Activated T-cell treated with anti-CD3 and anti-CD28 coated beads, Interleukin-2, amount 50 U/mL, for 72 hours (primary cell): ENCODE measurements at places on chromosomes 11 and 22. TPM values are rescaled to one million over a fixed set of nuclear protein-coding genes. Genes with fewer than 3 reads are reported as not detected.

GRCh38 chr11:116641561-116642045 lies 131.2 kb downstream of the BUD13 start:
- H3K27ac ChIP-seq = no peak overlapping the region
- H3K4me3 ChIP-seq = no peak overlapping the region
- no peaks in the 10 kb centered on the region for H3K4me1 ChIP-seq
- H3K36me3 ChIP-seq = no peaks in the 10 kb centered on the region

DNA sequence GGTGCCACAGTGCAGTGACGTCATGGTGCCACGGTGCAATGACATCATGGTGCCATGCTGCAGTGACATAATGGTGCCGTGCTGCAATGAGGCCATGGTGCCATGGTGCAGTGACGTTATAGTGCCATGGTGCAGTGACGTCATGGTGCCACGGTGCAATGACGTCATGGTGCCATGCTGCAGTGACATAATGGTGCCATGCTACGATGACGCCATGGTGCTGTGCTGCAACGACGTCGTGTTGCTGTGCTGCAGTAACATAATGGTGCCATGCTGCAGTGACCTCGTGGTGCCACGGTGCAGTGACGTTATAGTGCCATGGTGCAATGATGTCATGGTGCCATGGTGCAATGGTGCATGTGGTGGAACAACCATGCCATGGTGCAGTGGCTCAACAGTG lies 45.3 kb downstream of the DHCR7 start:
- DNase-seq = no peak
- H3K27ac ChIP-seq = no peak overlapping the region
- no peaks in the 10 kb centered on the region for H3K4me1 ChIP-seq

CASP12 gene
- total RNA-seq = not detected

DNA sequence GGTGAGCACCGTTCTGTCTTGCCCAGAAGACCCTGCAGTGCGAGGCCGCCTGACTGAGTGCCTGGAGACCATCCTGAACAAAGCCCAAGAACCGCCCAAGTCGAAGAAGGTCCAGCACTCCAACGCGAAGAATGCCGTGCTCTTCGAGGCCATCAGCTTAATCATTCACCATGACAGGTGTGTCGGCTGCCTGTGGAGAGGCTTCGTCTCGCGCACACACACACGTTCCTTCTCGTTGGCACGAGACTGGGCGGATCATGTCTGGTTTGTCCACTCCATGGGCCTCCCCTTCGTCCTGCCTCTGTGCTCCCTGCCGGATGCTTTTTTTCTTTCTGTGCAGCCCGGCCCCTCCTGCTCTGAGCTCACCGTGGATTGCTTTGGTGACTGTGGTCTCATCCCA lies 51.1 kb downstream of the MUC6 start:
- no peaks in the 10 kb centered on the region for H3K27me3 ChIP-seq
- DNase-seq = no peak
- H3K4me1 ChIP-seq = no peaks in the 10 kb centered on the region
- no peak overlapping the region for H3K27ac ChIP-seq
- H3K4me3 ChIP-seq = no peak overlapping the region

DNA sequence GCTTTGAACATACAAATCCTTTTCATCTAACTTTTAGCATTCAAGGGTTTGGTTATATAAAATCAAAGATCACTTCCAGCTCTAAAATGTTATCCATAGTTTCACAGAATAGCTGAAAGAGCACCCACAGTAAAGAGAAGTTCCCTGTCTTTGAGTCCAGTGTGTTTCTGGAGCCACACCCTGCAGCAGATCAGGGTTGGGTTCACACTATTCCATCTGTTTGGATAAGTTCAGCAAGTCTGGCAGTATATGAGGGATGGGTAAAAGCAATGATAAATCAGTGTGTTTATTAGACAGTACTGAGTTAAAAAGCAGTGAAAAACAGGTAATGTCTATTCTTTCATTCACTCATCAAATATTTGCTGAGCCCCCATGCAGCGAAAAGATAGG lies 135.8 kb upstream of the PITPNB start:
- no peak overlapping the region for H3K27ac ChIP-seq
- H3K36me3 ChIP-seq = no peaks in the 10 kb centered on the region
- H3K4me3 ChIP-seq = no peak overlapping the region
- H3K27me3 ChIP-seq = no peaks in the 10 kb centered on the region
- DNase-seq = no peak

DNA sequence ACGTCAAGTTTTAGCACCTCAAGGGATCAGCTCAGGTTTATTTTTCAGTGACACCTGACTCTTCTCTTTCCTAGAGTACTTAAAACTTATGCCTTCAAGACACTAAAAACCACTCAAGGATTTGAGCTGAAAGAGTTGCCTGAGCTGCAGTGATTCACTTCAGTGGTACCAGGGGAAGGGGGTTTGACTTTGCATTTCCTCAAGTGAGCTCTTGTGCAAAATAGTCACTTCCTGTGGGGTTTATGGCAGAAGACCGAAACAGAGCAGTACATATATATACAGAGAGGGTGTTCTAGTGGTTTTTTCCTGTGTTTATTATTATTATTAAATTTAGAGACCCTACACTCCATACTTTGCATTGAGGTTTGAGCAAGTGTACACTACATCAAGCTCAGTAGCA lies 60.7 kb downstream of the DBX1 start:
- peak; percentile 11 for DNase-seq
- H3K27ac ChIP-seq = no peak overlapping the region
- H3K36me3 ChIP-seq = no peaks in the 10 kb centered on the region
- H3K4me3 ChIP-seq = no peak overlapping the region
- peaks cover 6% of the 10 kb centered on the region for H3K27me3 ChIP-seq
- peaks cover 22% of the 10 kb centered on the region for H3K4me1 ChIP-seq

SCGB1A1 gene
- not detected for total RNA-seq

DNA sequence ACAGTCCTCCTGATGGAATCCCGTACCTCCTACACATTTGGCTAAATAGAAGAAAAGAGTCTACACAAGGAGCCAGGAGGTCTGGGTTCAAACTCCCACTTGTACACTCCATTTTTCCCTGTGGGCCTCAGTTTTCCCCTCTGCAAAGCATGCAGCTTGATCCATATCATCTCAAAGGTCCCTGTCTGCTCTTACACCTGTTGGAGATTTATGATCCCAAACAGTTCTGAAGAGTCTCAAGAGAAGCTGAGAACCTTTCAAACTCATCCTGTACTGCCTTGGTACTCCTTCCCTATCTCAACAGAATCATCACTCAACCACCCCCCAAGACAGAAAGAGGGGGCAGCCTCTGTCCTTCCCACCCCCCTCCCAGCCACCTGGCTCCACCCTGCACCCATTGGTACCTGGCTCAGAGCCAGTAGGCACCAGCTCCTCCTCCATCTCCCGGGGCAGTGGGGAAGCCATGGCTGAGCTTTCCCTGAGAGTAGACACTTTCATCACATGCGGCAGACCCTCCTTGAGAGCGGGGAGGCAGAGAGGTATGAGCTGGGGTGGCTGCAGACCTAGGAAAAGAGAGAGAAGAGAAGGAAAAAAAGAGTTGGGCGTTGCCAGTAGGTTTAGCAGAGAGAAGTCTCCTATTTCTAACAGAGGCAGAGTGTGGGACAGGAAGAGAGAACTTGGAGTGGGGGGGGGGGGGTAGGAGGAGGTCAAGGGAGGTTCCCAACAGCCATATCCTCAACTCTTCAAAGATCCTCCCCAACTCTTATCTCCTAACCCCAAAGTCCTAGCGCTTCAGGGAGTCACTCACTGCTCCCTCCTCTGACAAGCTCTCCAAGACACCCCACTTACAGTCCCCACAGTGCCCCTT lies 3.1 kb downstream of the TNKS1BP1 start:
- H3K4me3 ChIP-seq = no peak overlapping the region
- peaks cover 36% of the 10 kb centered on the region for H3K4me1 ChIP-seq
- peaks cover 1% of the 10 kb centered on the region for H3K36me3 ChIP-seq
- DNase-seq = no peak
- no peaks in the 10 kb centered on the region for H3K27me3 ChIP-seq

DNA sequence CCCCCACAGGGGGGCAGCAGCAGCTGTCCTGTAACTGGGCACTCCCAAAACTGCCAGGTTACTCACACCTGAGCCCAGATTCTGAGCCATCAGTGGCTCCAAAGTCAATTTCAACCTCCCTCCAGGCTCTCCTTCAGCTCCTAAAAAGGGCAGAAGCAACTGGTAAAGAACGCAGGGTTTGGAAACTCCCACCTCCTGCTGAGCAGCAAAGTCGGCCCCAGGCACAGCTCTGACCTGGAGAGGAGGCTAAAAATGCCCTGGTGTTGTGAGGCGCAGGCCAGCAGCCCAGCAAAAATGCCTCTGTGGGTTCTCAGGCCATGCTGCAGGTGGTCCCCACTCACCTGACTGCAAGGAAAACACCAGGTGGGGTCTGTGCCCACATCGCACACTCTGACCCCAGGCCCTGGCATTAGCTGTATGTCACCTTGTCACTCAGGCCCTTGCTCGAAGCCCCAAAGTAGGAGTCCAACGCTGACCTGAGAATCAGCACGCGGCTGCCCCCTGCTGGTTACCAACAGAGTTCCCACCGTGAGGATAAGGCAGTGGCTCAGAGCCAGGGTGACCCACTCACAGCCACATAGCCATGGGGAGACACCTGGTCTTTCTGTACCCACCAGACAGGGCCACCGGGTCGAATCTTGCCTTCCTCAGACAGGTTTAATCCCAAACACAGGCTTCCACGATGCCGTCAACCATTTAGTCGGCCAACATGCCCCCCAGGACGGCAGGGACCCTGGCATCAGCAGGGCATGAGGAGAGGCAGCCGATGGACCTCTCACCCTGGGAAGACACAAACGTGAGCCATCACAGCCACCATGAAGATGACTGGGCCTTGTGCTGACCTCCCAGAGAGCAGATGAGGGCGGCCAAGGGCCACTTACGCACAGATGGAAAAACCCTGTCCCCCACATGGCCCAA lies 11.1 kb downstream of the POLR3H start:
- no peaks in the 10 kb centered on the region for H3K27me3 ChIP-seq
- no peaks in the 10 kb centered on the region for H3K4me1 ChIP-seq
- H3K4me3 ChIP-seq = no peak overlapping the region
- peak; percentile 77 for DNase-seq
- peak overlapping the region; percentile 72 for H3K27ac ChIP-seq

DNA sequence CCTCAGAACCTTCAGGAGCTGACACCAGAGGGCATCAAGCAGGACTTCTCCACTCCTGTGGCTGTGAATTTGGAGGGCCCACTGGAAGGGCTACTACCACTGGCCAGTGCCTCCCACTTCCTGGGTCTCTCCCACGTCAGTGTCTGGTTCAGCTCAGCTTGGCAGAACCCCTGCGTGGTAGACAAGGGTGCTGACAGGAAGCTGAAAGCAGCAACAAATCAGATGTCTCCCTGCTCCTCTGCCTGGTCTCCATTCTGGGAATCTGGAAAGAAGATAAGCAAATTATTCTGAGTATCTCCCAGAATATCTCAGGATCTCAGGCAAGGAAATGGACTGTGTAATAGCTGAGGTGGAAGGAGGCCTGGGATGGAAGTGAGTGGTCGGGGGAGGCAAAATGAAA lies 61.5 kb downstream of the TMPRSS5 start:
- peaks cover 14% of the 10 kb centered on the region for H3K27me3 ChIP-seq
- no peak for DNase-seq
- H3K4me3 ChIP-seq = no peak overlapping the region
- H3K27ac ChIP-seq = no peak overlapping the region

DNA sequence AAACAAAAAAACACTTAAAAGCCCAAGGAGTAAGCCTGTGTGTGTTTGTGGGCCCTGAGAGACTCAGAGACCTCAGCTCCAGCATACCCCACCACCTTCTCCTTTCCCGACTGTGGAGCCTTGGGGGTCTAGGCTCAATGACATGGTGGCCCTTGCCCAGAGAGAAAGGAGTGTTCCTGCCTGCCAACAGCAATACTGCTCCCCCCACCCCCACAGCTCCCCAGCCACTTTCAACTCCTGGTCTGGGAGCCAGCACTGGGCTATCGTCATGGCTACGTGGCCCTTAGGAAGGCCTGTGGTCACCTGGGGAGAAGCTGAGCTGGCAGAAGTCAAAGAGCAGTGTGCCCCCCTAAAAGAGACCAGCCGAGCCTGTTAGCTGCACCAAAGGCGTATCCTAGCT lies 2.6 kb downstream of the PPP1R14B start:
- peaks cover 40% of the 10 kb centered on the region for H3K4me1 ChIP-seq
- H3K4me3 ChIP-seq = peak overlapping the region; percentile 93
- H3K27ac ChIP-seq = no peak overlapping the region

- no peak for DNase-seq
- peak overlapping the region; percentile 100 for H3K27ac ChIP-seq
- H3K27me3 ChIP-seq = no peaks in the 10 kb centered on the region
- peaks cover 52% of the 10 kb centered on the region for H3K36me3 ChIP-seq
- H3K4me1 ChIP-seq = peaks cover 100% of the 10 kb centered on the region
- H3K4me3 ChIP-seq = peak overlapping the region; percentile 95
Observed at GRCh38 chr11:128465531-128465930, 121.8 kb downstream of the ETS1 start.

TSSK2 gene
- not detected for total RNA-seq

DLG2 gene
- total RNA-seq = 5.3 TPM

GRCh38 chr22:49209452-49210195 lies 618.0 kb downstream of the BRD1 start:
- no peak overlapping the region for H3K27ac ChIP-seq
- no peak overlapping the region for H3K4me3 ChIP-seq
- DNase-seq = no peak
- no peaks in the 10 kb centered on the region for H3K27me3 ChIP-seq

TALDO1 gene
- total RNA-seq = 152 TPM

DNA sequence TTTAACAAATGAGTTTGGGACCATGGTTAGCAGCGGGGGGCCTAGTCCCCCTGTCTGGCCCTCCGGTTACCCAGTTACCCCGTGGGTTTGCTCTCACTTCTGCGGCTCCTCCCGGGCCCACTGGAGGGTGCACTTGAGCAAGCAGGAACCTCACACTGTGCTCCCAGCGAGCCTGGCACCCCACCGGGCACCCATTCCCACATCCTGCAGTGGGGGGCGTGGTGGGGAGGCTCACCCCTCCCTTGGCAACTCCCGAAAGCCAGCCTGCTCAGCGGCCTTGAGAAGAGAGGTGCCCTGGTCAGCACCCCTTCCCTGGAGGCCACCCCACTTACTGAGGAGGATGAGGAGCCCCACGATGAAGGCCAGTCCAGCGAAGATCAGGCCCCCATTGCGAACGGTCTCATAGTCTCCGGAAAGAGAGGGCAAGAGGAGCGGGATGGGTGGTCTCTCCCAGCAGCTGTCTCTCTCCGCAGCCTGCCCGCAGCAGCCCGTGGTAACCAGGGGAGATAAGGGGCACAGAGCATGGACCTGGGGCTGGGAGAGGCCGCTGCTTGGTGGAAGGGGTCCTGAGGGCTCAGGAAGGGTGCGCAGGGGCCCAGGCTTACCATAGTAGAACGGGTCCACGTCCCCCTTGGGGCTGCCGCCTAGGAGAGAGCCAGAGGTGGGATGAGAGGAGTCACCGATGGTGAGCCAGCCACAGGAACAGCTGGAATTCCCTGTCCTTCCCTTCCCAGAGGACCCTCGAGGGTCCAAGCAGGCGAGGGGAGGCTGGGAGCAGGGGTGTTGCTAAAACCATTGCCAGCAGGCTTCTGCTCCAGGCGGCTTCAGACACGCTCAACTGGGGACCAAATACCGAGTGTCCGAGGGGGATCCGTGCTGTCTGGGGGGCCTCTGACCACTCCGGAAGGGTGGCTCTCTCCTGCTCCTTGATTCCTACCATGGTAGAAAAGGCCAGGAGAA lies 2.2 kb downstream of the FXYD2 start:
- peaks cover 67% of the 10 kb centered on the region for H3K4me1 ChIP-seq
- H3K36me3 ChIP-seq = no peaks in the 10 kb centered on the region
- H3K27me3 ChIP-seq = no peaks in the 10 kb centered on the region
- peak overlapping the region; percentile 62 for H3K4me3 ChIP-seq

GRCh38 chr11:34034053-34034452 lies 17.5 kb upstream of the CAPRIN1 start:
- H3K27me3 ChIP-seq = no peaks in the 10 kb centered on the region
- no peak overlapping the region for H3K27ac ChIP-seq
- no peaks in the 10 kb centered on the region for H3K4me1 ChIP-seq
- no peak overlapping the region for H3K4me3 ChIP-seq
- no peak for DNase-seq

DDT gene
- total RNA-seq = 74.6 TPM

SLC22A8 gene
- total RNA-seq = not detected
